ENCODE measurements at places on chromosomes 2 and 18.

- DNase-seq, result no peak
Measured at GRCh38 chr2:212505586-212505985, 33.0 kb downstream of the ERBB4 start.

DNA sequence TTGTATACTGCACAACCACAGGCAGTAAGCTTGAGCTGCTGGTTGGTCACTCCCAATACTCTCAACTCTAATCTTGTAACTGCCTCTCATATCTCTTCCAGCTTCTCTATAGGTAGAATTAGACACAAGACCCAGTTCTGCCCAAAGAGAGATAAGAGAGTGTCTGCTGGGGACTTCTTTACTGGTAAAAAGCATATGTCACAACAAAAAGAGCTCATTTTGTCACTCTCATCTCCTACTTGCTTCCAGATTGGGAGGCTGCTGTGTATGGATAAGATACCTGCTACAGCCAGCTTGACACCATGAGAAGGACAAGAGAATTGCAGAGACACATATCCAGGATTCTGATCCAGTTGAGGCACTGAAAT lies 165.2 kb downstream of the PTH2R start:
- no peak for DNase-seq

DNA sequence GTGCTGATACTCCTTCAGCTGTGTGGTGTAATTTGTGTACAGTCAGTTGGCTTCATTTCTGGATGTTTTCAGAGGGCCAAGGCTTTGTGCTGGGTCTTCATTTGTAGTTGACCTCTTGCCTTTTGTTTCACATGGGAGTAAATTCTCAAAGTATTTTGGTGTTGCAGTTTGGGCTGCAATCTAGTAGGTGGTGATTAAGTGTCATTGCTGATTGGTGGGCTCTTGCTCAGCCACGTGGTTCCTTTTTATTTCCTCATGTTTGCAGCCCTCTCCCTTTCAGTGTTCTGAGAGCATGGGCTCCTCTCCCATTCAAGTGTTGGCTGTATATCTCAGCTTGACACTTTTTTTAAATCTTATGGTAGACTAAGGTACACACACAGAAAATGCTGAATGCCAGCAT lies 96.8 kb downstream of the SNTG2 start:
- no peak for DNase-seq

DNA sequence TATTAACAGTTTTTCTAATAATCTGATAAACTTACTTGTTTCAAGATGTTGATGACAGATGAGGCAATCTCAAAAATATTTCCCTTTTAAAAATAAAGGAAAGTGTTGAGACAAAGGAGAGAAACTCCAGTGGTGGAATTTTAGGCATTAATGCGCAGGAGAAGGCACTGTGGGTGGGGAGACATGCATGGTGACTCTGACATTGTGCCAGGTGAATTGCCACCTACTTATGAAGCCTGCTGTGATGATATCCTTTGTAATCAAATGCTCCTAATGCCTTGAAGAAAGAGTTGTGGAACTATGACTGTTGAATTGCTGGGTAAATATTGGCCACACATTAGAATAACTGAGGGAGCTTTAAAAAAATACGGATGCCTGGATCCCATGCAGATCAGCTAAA lies 101.4 kb downstream of the PLA2R1 start:
- no peak for DNase-seq

GRCh38 chr2:143903172-143903856 lies 616.6 kb downstream of the ZEB2 start:
- no peak for DNase-seq

- no peak for DNase-seq
Measured at GRCh38 chr2:38129987-38130386, 54.0 kb upstream of the CYP1B1 start.

- DNase-seq, result no peak
Measured at GRCh38 chr2:121919803-121920202, 164.4 kb downstream of the TSN start.

- DNase-seq, result no peak
Measured at GRCh38 chr2:20125164-20125563, 73.7 kb upstream of the LAPTM4A start.

DNA sequence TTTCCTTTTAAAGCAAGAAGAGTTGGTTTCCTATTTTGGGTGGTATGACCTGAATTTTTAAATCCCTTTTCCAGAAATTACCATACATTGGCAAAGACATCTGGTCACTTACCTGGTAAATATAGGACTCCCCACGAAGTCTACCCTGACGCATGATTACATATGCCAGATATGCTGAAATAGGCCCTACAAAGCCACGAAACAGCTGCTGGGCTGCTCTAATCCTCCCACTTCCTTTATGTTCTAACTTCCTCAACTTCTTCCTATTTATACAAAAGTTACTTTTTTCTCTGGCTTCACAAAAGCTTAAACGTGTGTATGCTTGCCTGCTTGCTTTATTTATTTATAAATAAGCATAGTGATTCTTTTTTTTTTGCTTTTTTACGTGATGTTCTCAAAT lies 186.0 kb upstream of the EPHA4 start:
- no peak for DNase-seq

DNA sequence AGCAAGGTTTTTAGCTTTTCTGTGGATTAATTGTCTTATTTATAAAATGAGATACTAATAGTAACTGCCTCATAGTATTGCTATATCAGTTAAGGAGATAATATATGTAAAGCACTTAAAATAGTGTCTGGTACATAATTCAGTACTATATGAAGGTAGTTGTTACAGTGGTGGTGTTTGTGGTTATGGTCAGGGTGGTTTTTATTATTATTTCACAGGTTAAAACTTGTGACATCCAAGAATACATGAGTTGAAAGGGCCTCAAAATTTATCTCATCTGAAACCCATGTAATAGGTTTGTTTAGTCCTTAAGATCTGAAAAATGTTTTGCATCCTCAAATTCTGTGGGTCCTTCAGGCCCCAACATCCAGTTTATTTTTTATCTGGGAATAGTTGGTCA lies 369.5 kb upstream of the LRATD1 start:
- DNase-seq, result no peak

GRCh38 chr2:122433123-122433754 lies 677.8 kb downstream of the TSN start:
- DNase-seq, result no peak

- DNase-seq, result no peak
Measured at GRCh38 chr2:223618172-223619035, 16.2 kb upstream of the SCG2 start.

- DNase-seq, result no peak
Measured at GRCh38 chr2:200454927-200455801, 54.7 kb downstream of the KCTD18 start.

- DNase-seq, result no peak
Measured at GRCh38 chr2:165687426-165688002, 106.5 kb downstream of the GALNT3 start.

GRCh38 chr18:76458522-76459311 lies 36.3 kb downstream of the ZNF516 start:
- no peak for DNase-seq

DNA sequence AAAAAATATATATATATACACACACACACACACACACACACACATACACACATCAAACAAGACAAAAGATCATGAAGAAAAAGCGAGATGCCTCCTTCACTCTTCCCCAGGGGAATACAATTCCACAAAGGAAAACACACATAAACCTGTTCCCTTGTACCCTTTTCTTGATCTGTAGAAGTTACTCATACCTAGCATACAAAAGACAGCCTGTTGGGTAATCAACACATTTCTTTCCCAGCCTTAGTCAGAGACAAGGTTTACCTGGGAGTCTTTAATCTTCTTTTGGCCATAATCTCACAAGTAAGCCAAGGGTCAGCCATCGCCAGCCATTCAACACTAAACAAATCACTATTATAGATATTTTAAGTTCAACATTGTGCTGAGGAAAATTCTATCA lies 407.0 kb downstream of the SUCLG1 start:
- DNase-seq, result no peak

GRCh38 chr18:3135536-3135935 lies 84.2 kb downstream of the MYOM1 start:
- DNase-seq, result no peak

- no peak for DNase-seq
Measured at GRCh38 chr2:20120569-20121416, 69.4 kb upstream of the LAPTM4A start.

DNA sequence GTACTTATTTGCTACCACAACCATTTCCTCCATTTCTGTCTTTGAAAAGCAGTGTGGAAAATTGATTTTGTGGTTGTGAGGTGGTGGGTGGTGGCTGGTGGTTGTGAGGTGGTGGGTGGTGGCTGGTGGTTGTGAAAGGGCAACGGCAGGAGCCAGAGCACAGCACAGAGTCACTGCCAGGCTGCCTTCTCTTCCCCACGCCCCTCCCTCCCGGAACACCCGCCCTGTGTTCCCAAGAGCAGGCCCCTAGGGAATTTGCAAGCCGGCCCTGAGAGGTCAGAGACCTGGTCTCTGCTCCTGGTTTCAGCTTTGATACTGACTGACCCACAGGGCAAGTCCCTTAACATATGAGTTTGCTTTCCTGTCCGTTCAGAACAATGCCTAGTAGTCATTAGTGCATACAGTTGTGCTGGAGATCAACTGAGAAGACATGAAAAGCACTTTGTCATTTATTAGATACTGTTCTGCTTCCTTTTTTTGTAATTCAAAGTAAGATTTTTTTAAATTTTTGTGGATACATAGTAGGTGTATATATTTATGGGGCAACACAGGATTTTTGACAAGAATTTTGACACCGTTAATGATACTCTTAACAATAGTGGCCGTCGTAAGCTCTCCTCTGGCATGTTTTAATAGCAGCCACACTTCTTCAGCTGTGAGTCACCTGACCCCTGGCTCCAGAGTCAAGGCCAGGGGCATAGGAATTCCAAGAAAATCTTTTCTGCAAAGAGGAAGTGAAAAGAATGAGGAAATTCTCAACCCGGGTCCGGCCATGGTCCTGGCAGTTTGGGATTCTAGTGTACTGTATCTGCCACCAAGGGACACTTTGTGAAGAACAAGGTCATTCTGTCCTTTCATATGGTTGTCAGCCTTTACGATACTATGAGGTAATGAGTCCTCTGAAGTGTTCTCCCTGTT lies 53.2 kb downstream of the ITGA6 start:
- no peak for DNase-seq

DNA sequence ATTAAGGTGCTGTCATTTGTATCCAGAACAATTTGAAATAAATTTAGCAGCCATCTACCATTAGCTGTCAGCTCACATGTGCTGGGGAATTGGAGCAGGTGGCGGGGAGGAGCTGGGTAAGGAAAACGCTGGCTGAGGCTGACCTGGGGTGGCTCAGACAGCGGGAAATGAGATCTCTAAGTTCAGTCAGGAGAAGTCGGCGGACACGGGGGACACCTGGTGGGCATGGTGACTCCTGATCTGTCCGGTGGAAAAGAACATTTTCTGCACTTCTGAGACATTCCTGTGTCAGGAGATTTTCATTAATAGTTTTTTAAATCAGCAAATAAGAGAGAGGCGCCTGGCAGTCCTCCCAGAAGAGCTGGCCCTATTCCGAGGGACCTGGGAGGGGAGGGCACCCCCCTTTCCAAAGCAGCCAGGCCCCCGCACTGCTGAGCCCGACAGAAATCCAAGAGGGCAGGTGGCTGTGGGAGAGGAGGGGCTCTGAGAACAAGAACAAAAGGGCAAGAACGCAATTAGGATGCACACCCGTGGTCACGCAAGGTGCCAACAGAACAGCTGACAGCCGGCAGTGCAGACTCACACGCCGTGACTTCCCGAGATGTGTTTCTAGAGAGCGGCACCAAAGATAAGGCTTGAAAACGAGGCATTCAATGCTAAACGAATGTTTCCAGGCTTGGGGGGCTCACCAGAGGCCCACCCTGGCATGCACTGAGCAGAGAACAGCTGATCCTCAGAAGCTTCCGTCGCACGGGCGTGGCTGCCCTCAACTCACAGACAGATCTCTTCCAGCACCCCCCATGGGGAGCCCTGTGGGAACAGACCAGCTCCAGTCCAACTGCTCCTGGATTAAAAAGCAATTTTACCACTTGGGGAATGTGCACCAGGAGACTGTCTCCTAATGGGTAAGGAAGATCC lies 26.4 kb downstream of the SLC66A2 start:
- DNase-seq, result no peak

DNA sequence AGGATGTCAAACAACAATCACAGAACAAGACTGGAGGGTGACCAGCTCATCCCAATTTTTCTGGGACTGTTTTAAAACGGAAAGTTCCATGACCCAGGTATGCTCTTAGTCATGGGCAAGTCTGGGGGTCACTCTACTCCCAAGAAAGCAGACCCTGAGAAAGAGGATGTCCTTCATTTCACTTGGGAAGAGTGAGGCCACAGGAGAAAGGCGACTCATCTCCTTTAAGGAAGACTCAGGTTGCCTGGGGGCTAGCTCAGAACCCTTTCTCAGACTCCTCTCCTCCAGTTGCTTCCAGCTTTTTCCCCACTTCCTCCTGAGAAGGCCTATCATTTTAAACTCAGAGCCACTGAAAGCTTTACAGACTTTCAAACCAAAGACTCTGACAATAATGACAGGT lies 9.3 kb downstream of the RNF152 start:
- DNase-seq, result no peak

DNA sequence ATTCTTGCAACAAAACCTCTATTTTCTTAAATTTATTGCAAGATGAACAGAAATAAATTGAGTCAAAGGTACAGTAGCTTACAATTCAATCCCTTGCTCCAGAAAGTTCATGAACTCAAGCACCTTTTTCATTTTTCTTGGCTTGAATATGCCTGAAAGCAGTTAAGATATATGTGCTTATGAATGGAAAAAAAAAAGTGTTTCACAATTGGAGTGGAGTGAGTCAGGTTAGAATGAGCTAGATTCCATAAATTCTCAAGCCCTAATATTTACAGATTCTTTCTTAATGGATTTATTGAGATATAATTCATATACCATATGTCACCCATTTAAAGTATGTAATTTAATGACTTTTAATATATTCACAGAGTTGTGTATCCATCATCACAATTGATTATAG lies 39.6 kb upstream of the NEMP2 start:
- no peak for DNase-seq

DNA sequence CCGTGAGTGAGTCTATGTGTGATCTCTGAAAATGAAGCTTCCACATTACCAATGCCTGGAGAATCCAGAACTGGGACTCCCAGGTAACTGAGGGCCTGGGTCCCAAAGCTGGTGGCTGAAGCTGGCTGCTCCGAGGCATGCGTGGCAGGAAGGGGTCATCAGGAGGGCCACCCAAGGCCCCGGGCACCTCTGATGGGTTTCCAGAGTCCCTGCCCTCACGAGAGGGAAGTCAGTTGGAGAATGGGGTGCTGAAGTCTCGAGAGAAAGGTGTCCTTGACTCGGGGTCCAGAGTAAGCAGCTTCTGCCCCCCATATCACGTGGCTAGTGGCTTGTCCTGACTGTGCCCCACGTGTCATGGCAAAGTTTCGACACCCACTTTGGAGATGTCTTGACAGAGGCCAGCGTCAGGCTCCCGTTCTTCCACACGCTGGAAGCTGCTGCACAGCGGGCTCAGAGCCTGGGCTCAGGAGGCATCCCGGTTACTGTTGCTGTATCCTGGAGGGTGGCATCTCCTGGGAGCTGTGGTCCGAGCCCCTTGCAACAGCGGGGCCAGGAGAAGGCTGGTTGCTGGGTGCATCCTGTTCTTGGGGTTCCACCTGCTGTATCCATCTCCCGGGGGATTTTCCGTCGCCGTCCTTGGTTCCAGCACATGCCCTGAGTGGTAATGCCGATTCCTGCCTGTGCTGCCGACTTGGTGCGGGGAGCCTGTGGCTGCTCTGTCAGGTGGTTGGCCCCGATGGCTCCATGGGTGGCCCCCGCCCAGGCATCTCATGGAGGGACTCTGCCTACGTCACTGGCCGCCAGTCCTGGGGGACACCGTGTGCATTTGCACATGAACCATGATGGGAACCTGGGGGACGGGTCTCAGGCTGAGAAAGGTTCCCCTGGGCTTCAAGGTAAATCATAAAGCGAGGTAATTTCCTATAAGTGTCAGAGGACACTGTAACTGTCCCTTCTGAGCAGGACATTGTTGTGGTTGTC lies 183.3 kb upstream of the HDAC4 start:
- DNase-seq, result no peak

- no peak for DNase-seq
Measured at GRCh38 chr2:232482301-232483238, 5.1 kb downstream of the ECEL1 start.
